Esophagus muscularis mucosa (tissue), 4 donors: ENCODE measurements at places on chromosomes 1 and 21. TPM values are rescaled to one million over a fixed set of nuclear protein-coding genes. Genes with fewer than 3 reads are reported as not detected.

CYP4X1 gene
- total RNA-seq, result 3.0 TPM

GRCh38 chr1:160801836-160802580 is 6.0 kb downstream of the LY9 start:
- no peaks in the 10 kb centered on the region for H3K27me3 ChIP-seq
- no peak overlapping the region for H3K27ac ChIP-seq
- no peaks in the 10 kb centered on the region for H3K4me1 ChIP-seq
- H3K4me3 ChIP-seq, result no peak overlapping the region
- H3K36me3 ChIP-seq, result no peaks in the 10 kb centered on the region

- no peaks in the 10 kb centered on the region for H3K4me1 ChIP-seq
- no peak for DNase-seq
- no peak overlapping the region for H3K4me3 ChIP-seq
- H3K36me3 ChIP-seq, result peaks cover 17% of the 10 kb centered on the region
These were observed 46.3 kb downstream of the NGF start for GRCh38 chr1:115291741-115292140.

TMEM79 gene
- total RNA-seq, result 3.2 TPM

DNA sequence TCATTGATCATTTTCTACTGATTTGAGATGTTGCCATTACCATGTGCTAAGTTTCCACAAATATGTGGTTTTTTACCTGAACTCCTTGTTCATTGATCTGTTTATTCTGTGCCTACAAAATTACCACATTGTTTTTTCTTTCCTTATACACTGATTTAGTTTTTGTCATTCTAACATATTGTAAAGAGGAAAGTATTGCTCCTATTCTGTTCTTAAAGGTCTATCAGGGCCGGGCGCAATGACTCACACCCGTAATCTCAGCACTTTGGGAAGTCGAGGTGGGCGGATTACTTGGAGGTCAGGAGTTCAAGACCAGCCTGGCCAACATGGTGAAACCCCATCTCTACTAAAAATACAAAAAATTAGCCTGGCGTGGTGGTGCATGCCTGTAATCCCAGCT is 75.1 kb downstream of the CAMTA1 start:
- peaks cover 28% of the 10 kb centered on the region for H3K4me1 ChIP-seq
- peak overlapping the region; percentile 50 for H3K27ac ChIP-seq
- no peak for DNase-seq
- peaks cover 13% of the 10 kb centered on the region for H3K36me3 ChIP-seq

S100A2 gene
- 0.34 TPM for total RNA-seq

- no peak overlapping the region for H3K27ac ChIP-seq
- DNase-seq, result no peak
- H3K27me3 ChIP-seq, result no peaks in the 10 kb centered on the region
- no peaks in the 10 kb centered on the region for H3K4me1 ChIP-seq
- H3K4me3 ChIP-seq, result no peak overlapping the region
These were observed 417.2 kb upstream of the KAZN start for GRCh38 chr1:14181191-14181795.

KRTAP13-2 gene
- not detected for total RNA-seq
